Chondrocyte (in vitro differentiated cells): ENCODE measurements at places on chromosomes 3 and 15. TPM values are rescaled to one million over a fixed set of nuclear protein-coding genes. Genes with fewer than 3 reads are reported as not detected.
A peak's percentile ranks its signal among the peaks of the same experiment; 100 is the strongest.

Gene ARHGAP11A
- total RNA-seq: 14.5 to 16.3 TPM (median 14.7 TPM) in 3 replicates

Gene THAP10
- total RNA-seq: 1.8 to 2.3 TPM (median 2.2 TPM) in 3 replicates

Gene TM6SF1
- 4.5 to 22.3 TPM (median 21.9 TPM) in 3 replicates for total RNA-seq

- no peaks in the 10 kb centered on the region for H3K27me3 ChIP-seq
- DNase-seq: no peak
- H3K4me1 ChIP-seq: no peaks in the 10 kb centered on the region
- H3K36me3 ChIP-seq: no peaks in the 10 kb centered on the region
These were observed 6.0 kb downstream of the SLC24A5 start for GRCh38 chr15:48126667-48127355.

- H3K4me3 ChIP-seq: no peak overlapping the region
- DNase-seq: no peak
- peaks cover 10% of the 10 kb centered on the region for H3K4me1 ChIP-seq
These were observed 14.2 kb downstream of the EIF4E3 start for GRCh38 chr3:71710906-71711494.

- peaks cover 5% of the 10 kb centered on the region for H3K36me3 ChIP-seq
- DNase-seq: no peak
- no peak overlapping the region for H3K4me3 ChIP-seq
- H3K27ac ChIP-seq: peak overlapping the region; percentile 90
These were observed 194.7 kb downstream of the LPP start for GRCh38 chr3:188348435-188349244.

DNA sequence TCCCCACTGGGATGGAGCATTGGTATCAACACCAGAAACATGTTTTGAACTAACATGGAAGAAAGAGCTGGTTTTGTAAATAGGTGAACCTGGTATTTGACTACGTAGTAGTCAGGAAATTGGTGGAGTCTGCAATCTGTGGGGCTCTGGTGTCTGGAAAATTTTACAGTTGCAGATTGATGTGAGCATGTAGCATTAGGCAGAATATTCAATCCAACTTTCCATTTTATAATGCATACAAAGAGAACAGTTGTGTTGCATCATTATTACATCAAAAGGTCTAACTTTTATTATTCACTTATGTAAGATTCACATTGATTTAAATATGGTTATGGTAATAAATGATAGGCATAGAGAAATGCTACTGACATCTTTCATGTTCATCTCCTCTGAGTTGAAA lies 340.0 kb downstream of the ZNF385D start:
- no peak for DNase-seq
- no peaks in the 10 kb centered on the region for H3K4me1 ChIP-seq

DNA sequence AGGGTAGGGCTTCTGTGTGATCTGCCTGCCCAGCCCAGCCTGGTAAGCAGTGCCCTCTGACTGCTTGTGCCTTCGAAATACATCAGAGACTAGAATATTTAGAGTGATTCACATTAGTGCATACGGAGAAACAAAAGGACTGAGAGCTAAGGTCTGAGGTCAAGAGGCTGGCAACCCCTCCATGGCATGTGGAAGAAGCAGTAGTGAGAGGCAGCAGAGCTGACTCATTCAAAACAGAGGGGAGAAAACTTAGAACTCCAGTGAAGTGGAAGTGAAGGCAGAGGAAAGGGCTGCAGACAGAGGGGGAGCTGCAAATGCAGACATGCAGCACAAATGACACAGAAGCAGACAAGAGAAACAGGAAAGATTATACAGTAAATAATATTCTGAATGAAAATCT lies 61.6 kb downstream of the ULK4 start:
- peak overlapping the region; percentile 4 for H3K27ac ChIP-seq
- no peak overlapping the region for H3K4me3 ChIP-seq
- peaks cover 17% of the 10 kb centered on the region for H3K4me1 ChIP-seq
- H3K36me3 ChIP-seq: peaks cover 12% of the 10 kb centered on the region
- DNase-seq: no peak

DNA sequence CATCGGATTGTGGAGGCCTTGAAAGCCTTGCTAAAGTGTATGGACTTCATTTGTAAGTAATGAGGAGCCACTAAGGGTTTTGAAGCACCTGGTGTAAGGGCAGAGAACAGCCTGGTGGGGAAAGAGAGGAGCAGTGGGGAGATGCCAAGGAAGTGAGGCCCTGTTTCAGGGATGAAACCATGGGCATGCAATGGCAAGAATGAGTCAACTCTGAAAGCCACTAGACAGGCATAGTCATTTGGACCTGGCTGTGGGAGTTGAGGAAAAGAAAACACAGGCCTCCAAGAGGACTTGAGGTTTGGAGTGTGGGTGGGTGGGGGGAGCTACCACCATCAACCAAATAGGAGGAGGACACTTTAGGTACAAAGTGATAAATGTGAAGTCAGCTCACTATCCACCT lies 7.6 kb downstream of the XCR1 start:
- H3K36me3 ChIP-seq: no peaks in the 10 kb centered on the region
- H3K27ac ChIP-seq: no peak overlapping the region
- peaks cover 9% of the 10 kb centered on the region for H3K27me3 ChIP-seq
- no peaks in the 10 kb centered on the region for H3K4me1 ChIP-seq
- no peak for DNase-seq

DNA sequence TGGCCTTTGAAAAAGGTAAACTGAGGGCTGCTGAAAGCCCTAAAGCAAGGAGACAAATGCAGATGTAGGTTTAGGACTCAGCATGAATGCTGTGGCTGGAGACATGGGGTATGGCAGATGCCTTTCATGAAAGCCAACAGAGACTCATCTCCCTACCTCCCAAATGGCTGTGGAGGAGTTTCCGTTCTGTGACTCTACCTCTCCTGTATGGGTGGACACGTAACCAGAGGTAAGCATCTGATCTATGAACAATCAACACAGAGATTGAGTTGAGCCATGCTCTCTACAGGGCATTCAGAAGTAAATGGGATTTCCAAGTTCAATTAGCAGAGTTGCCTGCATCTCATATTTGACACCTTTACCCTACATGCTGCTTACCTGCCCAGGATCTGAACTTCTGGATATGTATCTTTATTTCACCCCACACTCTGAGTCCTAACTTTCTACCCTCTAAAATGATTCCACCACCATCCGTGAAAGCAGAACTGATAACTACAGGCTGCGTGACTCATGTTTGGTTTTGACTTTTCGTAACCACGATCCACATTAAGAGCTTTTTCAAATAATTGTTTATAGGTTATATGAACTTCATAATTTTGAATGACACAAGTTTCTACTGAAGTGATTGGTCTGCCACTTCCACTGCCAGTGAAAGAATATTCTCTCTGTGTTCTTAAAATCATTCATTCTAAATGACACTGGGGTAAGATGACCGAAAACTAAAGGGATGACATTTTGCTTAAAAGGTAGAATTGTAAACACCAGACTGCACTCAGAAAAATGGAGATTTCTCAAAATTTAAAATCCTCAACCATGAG lies 1058.7 kb downstream of the FHIT start:
- no peak overlapping the region for H3K27ac ChIP-seq
- H3K4me1 ChIP-seq: peaks cover 23% of the 10 kb centered on the region
- no peak for DNase-seq
- H3K27me3 ChIP-seq: no peaks in the 10 kb centered on the region

GRCh38 chr15:99844150-99844549 lies 110.9 kb upstream of the LYSMD4 start:
- H3K36me3 ChIP-seq: peaks cover 5% of the 10 kb centered on the region
- H3K4me3 ChIP-seq: no peak overlapping the region

DNA sequence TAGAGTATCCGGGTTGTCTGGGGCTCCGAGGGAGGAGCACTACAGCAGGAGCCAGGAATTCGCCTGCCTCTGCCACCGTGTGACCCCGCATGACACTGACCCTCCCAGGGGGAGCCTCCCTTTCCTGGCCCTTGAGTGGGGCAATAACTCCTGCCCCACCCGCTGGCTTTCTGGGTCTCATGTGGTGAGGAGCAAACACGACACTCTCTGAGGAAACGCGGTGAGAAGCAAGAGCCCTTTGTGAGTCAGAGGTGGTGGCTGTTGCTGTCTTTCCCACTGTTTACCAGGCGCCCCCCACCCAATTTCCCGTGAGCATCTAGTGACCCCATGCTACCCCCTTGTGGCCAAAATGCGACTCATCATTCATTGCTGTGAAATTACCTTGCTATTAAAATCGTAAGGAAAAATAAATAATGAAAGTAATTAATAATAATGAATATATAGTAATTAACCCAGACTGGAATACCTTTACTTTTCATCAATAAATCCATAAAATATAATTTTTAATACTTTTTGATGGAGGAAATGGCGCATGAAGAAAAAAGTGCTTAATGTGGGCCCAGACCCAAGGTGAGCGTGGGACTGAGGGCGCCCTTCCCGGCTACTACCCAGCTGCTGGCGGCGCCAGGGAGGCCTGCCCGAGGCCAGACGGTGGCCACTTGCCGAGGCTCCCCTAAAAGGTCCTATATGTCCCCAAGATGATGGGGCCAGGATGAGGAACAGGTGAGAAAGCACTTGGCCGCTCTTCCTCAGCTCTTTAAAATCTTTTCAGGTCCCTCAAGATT lies 29.3 kb downstream of the CCNL1 start:
- H3K27ac ChIP-seq: peak overlapping the region; percentile 97
- no peaks in the 10 kb centered on the region for H3K27me3 ChIP-seq
- DNase-seq: no peak

- H3K4me3 ChIP-seq: no peak overlapping the region
- peak overlapping the region; percentile 49 for H3K27ac ChIP-seq
- peaks cover 77% of the 10 kb centered on the region for H3K4me1 ChIP-seq
- H3K36me3 ChIP-seq: peaks cover 2% of the 10 kb centered on the region
- DNase-seq: no peak
- no peaks in the 10 kb centered on the region for H3K27me3 ChIP-seq
These were observed 507.0 kb downstream of the FOXP1 start for GRCh38 chr3:71076361-71077002.

DNA sequence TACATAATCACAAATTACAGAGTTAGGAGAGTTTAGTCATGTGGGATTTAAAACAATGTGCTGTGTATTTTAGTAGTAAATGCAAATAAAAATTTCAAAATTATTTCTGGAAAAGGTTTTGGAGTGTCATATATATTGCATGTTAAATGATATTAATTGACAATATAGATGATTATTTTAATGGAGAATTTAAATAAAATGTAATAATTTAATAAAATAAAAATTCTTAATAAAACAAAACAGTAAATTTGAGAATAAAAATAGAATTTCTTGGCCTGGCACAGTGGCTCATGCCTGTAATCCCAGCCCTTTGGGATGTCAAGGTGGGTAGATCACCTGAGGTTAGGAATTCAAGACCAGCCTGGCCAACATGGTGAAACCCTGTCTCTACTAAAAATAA lies 1442.8 kb upstream of the ALCAM start:
- no peak overlapping the region for H3K4me3 ChIP-seq
- no peak overlapping the region for H3K27ac ChIP-seq
- H3K4me1 ChIP-seq: peaks cover 9% of the 10 kb centered on the region
- no peaks in the 10 kb centered on the region for H3K36me3 ChIP-seq

- no peak overlapping the region for H3K4me3 ChIP-seq
- no peaks in the 10 kb centered on the region for H3K4me1 ChIP-seq
- no peak for DNase-seq
- H3K36me3 ChIP-seq: no peaks in the 10 kb centered on the region
These were observed 216.3 kb downstream of the CLSTN2 start for GRCh38 chr3:140151321-140151720.

GRCh38 chr3:32498992-32499391 lies 3.7 kb downstream of the CMTM6 start:
- H3K27ac ChIP-seq: no peak overlapping the region
- H3K36me3 ChIP-seq: peaks cover 6% of the 10 kb centered on the region
- H3K4me3 ChIP-seq: no peak overlapping the region
- no peak for DNase-seq
- H3K27me3 ChIP-seq: no peaks in the 10 kb centered on the region

DNA sequence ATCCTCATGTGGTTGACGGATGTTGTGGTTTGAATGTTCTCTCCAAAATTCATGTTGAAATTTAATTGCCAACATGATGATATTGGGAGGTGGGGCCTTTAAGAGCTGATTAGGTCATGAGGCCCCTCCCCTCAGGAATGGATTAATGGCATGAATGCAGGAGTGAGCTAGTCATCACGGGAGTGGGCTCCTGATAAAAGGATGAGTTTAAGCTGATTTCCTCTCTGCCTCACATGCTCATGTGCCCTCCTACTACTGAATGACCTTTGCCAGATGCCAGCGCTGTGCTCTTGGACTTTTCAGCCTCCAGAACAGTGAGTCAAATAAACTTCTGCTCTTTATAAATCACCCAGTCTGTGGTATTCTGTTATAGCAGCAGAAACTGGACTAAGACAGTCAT lies 111.2 kb downstream of the MYO5A start:
- H3K36me3 ChIP-seq: peaks cover 8% of the 10 kb centered on the region
- no peak for DNase-seq
- no peak overlapping the region for H3K27ac ChIP-seq
- no peaks in the 10 kb centered on the region for H3K27me3 ChIP-seq
- H3K4me1 ChIP-seq: no peaks in the 10 kb centered on the region

GRCh38 chr15:23569151-23569925 lies 3.9 kb downstream of the MKRN3 start:
- no peak overlapping the region for H3K27ac ChIP-seq
- no peak for DNase-seq
- H3K27me3 ChIP-seq: no peaks in the 10 kb centered on the region
- H3K4me3 ChIP-seq: no peak overlapping the region
- H3K4me1 ChIP-seq: no peaks in the 10 kb centered on the region

- H3K4me3 ChIP-seq: no peak overlapping the region
- H3K27me3 ChIP-seq: peaks cover 19% of the 10 kb centered on the region
- H3K27ac ChIP-seq: no peak overlapping the region
- peaks cover 39% of the 10 kb centered on the region for H3K4me1 ChIP-seq
- no peak for DNase-seq
These were observed 226.6 kb upstream of the TLE3 start for GRCh38 chr15:70324001-70324974.
